Myocyte (in vitro differentiated cells): ENCODE measurements at places on chromosomes 4 and X.

DNA sequence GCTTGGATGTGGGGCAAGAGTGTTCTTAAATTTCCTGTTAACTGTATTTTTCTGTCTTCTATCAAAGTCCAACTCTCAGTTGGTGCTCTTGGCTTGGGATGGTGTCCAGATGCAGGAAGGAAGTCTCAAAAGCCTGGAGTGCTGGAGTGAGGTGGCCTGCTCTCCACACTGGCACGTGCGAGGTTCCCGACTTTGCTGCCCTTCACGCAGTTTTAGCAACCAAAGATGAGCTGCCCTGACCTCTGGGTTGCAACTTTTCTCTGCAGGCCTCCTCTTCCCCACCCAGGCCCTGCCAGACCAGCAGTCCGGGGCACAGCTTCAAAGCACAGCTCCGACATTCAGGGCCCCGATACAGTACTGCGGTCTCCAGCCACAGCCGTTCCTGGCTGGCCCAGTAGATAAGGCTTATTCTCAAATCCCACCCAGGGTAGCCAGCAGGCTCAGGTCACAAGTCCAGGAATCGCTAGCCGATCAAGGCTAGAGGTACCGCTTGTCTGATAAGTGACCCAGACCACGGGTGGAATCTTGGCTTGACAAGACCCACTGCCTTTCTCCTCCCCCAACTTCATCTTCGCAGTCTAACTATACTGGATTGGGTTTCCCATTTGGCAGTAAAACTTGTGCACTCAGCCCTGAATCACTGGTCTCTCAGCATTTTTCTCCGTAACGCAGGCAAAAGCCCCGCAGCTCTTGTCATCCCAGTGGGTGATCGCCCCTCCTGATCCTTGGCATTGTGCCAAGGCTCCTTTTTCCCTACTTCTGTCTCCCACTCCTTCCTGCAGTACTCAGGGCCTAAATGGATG is 21.8 kb upstream of the JADE1 start:
- DNase-seq = no peak

DNA sequence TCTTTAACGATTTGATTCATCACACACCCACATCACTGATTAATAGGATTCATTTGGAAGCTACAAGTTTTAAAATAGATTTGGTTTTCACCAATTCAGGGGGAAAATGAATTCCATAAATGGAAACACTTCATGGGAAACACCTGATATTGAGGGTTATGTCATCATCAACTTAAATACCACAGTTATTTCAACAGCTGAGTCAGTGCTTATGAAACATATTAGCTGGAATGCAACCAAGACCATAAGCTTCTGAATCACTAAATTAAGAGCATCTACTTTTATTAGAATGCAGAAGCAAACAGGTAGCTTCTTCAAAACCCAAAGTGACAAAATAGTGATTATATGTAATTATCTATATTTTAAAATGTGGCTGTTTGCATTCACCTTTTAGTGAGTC is 207.8 kb upstream of the DCAF8L1 start:
- DNase-seq = peak; percentile 0

GRCh38 chrX:132023896-132024386 is 839 bp downstream of the STK26 start:
- DNase-seq = no peak

- DNase-seq = no peak
Measured at GRCh38 chr4:59127743-59128142, 2017.6 kb upstream of the IGFBP7 start.

DNA sequence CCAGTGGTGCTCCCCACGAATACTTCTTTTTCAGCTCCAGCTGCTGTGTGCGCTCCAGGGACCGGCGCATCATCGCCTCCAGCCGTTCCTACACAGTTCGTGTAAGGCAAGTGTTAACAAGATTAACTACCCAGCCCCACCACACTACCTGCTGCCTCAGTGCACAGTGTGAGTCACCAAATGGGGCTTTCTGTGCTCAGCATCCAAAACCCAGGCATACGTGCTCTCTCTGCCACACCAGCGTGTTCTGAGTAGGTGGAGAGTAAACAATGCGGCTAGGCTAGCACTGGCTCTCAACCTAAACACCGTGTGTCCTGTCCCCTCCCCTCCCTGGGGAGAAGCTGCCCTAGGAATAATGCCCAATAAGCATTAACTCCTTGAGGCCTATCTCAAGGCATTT is 60.0 kb downstream of the MAP7D2 start:
- no peak for DNase-seq

DNA sequence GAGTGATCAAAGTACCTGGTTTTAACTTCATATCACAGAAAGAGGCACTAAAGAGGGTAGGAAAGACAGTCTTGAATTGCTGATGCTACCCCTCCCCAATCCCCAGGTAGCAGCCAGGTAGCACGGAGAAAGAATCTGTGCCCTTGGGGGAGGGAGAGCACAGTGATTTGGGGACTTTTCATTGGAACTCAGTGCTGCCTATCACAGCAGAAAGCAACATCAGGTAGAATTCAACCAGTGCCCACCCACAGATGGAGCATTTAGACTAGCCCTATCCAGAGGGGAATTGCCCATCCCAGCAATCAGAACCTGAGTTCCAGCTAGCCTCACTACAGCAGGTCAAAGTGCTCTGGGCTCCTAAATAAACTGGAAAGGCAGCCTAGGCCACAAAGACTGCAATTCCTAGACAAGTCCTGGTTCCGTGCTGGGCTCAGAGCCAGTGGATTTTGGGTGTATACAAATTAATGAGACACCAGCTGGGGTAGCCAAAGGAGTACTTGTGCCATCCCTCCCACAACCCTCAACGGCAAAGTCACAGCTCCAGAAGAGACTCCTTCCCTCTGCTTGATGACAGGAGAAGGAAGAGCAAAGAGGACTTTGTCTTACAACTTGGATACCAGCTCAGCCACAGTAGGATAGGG is 228.1 kb downstream of the THOC2 start:
- DNase-seq = no peak

DNA sequence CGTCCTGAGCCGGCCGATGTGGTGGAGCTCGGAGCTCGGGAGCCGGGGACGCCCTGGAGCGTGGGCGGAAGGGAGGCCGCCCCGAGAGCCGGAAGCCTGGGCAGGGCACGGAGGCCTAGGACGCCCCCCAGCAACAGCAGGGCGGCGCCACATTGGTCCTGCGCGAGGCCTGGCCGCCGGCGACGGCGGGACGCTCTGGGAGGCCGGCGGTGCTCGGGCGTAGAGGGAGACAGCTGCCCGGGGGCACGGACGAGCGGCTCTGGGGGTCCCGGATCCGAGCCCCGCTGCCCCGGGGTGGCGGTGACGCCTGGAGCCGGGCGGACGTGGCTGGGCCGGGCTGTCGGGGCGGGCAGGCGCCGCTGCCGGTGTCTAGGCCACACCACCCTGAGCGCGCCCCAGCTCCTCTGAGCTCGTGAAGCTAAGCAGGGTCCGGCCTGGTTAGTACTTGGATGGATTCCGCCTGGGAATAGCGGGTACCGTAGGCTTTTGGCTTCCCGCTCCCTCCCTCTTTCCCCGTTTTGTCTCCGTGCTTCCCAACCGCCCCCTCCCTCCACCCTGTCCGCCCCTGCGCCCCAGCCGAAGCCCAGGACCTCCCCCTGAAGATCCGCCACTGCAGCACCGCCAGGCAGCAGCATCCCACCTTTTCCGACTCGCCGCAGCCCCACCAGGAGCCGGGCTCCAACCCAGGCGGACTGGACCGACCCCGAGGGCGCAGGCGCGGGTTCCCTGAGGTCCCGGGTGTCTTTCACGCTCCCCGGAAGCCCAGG is 12.1 kb downstream of the FRG2 start:
- no peak for DNase-seq

- no peak for DNase-seq
Measured at GRCh38 chr4:68358988-68359387, 9.1 kb upstream of the YTHDC1 start.

DNA sequence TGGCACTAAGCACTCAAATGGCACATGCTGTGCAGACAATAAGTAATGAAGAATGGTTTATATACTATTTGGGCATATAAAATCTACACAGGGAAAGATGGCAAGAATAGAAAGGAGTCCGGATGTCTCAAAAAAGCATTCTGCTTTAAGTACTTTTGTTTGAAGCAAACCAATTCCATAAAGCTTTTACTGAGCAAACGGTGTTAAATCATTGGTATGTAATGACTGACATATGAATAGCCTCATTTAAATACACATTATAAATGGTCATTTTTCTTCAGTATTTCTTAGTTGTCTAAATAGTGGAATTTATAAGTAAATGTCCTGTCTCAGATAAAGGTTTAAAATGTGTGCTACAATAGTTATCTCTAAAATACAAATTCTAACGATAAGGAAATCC is 6.0 kb downstream of the FBXO8 start:
- no peak for DNase-seq

DNA sequence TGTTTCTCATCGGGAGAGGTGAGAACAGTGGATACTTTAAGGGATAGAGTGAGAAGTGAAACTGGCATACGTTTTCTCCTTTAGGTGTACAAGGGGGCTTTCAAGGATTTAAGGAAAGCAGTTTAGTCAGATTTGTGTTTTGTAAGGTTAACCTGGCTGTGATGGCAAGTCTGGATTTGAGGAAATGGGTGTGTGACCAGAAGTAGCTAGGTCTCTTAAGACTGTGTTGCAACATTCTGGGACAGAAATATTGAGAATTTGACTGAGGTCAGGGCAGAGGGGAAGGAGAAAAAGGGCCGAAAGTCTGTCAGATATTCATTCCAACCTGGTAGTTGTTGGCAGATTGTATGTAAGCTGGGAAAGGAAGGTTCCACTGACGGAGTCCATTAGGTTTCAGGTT is 10.4 kb upstream of the GABRE start:
- no peak for DNase-seq

DNA sequence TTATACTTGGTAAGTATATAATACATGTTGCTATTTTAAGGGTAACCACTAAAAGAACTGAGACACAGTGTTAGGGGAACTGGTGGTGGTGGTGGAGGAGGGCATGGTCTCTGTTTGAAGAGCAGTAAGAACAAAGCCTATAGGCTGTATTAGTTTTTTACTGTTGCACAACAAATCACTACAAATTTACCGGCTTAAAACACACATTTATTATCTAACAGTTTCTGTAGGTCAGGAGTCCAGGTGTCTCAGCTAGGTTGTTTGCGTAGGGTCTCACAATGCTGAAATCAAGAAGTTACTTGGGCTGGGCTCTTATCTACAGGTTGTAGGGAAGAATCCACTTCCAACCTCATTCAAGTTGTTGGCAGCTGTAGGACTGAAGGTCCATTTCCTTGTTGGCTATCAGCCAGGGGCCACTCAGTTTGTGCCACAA is 52.6 kb downstream of the CASK start:
- no peak for DNase-seq

- peak; percentile 72 for DNase-seq
Measured at GRCh38 chr4:153257151-153257620, 52.9 kb downstream of the TRIM2 start.

- peak; percentile 70 for DNase-seq
Measured at GRCh38 chr4:169485791-169486742, 126.3 kb downstream of the NEK1 start.

DNA sequence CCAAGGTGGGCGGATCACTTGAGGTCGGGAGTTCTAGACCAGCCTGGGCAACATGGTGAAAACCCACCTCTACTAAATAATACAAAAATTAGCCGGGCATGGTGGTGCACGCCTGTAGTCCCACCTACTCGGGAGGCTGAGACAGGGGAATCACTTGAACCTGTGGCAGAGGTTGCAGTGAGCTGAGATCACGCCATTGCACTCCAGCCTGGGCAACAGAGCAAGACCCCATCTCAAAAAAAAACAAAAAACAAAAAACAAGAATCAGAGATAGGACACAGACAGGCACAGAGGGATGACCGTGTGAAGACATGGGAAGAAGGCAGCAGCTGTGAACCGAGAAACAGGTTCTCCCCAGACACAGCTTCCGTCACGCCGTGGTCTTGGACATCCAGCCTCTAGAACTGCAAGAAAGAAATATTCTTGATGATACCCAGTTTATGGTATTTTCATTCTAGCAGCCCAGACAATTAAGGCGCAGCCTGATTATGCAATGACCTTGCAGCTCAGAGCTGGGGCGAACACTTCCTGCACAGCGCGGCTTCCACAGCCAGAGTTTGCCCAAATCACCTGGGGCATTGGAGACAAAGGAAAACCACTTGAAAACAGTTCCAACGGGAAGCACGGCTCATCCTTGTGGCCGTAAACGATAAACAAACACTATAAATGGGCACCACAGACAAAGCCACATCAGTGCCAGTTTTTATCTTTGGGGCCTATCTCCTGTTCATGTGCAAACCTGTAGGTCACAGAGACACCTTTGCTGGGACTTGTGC is 4.2 kb upstream of the ARSD start:
- DNase-seq = no peak

- peak; percentile 2 for DNase-seq
Measured at GRCh38 chrX:15524417-15524816, 23.8 kb downstream of the BMX start.

GRCh38 chr4:152892974-152893373 is 43.1 kb upstream of the FHDC1 start:
- no peak for DNase-seq

- no peak for DNase-seq
Measured at GRCh38 chrX:29587107-29587506, 628.3 kb upstream of the MAGEB2 start.

- no peak for DNase-seq
Measured at GRCh38 chr4:102807345-102807744, 20.0 kb downstream of the UBE2D3 start.

DNA sequence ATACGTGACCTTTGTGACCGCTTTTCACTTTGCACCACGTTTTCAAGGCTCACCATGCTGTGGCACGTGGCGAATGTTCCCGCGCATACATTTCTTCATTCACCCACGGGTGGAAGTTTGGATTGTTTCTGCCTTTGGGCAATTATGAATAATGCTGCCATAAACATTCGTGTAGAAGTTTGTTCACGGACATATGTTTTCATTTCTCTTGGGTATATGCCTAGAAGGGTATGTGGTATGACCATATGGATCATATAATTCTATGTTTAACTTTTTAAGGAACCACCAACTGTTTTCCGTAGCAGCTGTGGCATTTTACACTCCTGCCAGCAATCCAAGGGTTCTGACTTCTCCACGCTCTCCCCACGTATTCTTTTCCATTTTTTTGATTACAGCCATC is 60.9 kb upstream of the MXD4 start:
- no peak for DNase-seq

DNA sequence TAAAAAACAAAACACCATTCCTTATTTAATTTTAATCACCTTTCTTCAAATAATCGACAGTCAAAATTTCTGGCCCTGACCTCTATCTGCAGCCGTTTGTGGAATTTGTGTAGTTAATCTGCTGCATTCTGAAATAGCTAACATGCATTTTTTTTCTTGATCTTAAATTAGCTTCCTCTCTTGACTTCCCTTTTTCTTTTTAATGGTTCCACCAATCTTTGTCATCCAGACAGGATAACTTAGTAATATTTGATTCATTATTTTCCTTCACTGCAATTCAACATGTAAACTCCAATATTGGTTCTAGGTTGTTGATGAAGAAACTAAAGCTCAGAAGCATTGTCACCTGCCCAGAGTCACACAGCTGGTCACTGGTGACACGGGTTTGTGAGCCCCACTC is 77.3 kb downstream of the ARHGAP10 start:
- no peak for DNase-seq

GRCh38 chrX:107845625-107846024 is 20.0 kb downstream of the MID2 start:
- no peak for DNase-seq

GRCh38 chrX:11451151-11451550 is 157.9 kb downstream of the AMELX start:
- no peak for DNase-seq

- DNase-seq = no peak
Measured at GRCh38 chrX:146154191-146154590, 336.6 kb downstream of the SLITRK2 start.
